Left forelimb (tissue), 1 donor: ENCODE measurements at places on chromosomes 13 and 19.

DNA sequence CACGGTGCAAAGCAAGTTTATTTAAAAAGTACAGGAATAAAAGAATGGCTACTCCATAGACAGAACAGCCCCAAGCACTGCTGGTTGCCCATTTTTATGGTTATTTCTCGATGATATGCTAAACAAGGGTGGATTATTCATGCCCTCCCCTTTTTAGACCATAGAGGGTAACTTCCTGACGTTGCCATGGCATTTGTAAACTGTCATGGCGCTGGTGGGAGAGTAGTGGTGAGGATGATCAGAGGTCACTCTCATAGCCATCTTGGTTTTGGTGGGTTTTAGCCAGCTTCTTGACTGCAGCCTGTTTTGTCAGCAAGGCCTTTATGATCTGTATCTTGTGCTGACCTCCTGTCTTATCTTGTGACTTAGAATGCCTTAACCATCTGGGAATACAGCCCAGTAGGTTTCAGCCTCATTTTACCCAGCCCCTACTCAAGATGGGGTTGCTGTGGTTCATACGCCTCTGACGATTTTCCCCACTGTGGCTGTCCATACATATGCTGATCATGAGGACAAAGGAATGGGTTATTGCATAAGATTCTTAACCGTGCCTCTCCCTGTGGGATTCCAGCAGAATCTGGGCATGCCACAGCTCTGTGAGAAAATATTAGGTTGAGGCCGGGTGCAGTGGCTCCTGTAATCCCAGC lies 36.9 kb upstream of the ZNF507 start:
- DNase-seq, result no peak

- DNase-seq, result no peak
Observed at GRCh38 chr13:39776439-39776838, 121.0 kb downstream of the COG6 start.

DNA sequence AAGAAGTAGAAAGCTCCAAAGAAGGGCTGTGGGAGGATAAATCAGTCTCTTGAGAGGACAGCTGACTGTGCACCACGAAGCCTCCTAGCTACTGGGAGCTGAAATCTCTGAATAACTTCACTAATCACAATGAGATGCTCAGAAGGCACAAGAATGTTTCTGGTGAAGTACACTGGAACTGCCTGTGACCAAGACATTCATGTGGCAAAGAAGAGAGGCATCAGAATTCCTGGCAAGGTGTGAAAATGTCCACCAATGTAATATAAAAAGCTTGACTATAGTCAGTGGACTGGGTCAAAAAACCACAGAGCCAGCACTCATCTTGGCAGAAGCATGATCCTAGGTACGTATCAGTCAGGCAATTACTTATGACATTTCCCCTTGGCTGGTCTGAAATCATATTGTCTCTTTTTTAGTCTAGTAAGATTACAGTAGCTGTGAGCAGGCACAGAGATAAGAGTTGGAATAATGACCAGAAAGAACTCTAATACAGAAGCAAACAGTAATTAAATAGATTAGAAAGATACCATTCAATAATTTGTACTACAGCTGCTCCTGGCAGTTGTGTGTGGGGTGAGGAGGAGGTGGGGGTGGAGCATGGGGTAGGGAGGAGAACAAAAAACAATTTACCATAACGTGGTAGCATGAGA lies 434.7 kb downstream of the DIAPH3 start:
- DNase-seq, result no peak

GRCh38 chr13:103250071-103250470 lies 183.9 kb upstream of the SLC10A2 start:
- DNase-seq, result no peak

DNA sequence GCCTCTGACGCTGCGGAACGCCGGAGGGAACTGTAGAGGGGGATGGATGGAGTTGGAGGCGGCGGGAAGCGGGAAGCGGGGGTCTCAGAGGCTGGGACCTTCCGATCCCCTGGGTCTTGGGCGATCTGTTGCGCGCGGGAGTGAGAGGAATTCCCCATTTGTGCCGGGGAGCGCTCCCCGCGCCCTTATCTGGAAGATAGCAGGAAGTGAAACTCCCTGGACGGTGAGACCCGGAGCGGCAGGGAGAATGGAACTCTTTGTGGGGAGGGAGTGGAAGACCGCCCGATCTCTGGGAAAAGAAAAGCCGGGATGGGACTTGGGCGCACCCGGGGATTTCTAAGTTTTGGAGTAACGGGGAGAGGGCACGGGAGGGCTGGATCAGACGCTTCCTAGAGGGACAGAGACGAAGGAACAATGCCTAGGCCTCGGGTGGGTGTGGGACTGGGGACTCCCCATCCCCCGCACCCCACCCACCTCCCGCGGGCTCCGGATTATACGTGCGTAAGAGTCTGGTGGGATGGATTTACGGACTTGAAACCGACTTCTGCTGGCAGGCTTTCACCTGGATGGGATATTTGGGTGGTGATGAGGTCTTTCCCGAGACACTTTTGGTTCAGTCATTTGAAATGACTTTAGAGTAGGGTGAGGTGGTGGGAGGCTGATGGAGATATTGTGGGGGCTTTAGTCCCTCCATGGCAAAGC lies 495 bp downstream of the LSR start:
- no peak for DNase-seq

DNA sequence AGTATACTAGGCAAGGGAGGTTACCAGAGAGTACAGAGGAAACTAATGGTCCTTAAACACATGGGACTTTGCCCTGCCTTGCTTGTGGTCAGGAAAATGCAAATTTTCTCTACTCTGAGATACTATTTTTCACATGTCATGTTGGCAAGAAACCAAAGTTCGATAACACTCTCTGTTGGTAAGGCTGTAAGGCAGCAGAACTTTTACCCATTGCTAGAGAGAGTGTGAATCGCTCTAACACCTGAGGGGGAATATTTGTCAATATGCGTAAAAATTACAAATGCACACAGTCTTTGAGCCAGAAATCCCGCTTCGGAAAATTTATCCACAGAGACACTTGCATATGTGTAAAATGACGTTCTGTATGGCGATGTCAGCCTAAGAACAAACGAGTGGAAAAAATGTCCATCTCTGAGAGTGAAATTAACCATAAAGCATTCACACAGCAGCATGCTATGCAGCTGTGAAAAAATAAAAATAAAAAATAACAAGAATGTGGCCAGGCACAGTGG lies 9.5 kb upstream of the RFX1 start:
- no peak for DNase-seq

GRCh38 chr19:2476451-2477140 lies 669 bp downstream of the GADD45B start:
- no peak for DNase-seq

GRCh38 chr13:27806744-27807387 lies 14.6 kb downstream of the GSX1 start:
- DNase-seq, result no peak

- no peak for DNase-seq
Observed at GRCh38 chr19:55173186-55173713, 6.8 kb upstream of the DNAAF3 start.

DNA sequence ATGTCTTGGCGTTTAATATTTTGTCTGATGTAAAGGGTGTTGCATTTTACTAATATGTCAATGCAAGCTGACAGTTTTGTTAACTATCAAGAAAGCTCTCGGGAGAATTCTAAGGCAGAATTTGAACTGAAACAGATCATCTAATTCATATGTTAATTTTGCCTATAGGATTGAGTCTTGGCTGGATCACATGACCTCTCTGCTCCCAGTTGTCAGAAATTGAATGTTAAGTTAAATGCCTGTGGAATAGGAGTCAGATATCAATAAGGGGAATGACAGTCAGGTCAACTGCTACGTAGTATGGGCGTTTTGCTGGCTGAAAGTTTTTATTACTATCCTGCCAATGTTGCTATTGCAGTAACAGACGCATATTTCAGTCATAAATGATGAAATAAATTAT lies 358.5 kb downstream of the MYO16 start:
- no peak for DNase-seq

GRCh38 chr13:65353951-65354350 lies 1876.2 kb downstream of the PCDH9 start:
- DNase-seq, result no peak

GRCh38 chr13:61900033-61900432 lies 484.4 kb upstream of the PCDH20 start:
- no peak for DNase-seq

DNA sequence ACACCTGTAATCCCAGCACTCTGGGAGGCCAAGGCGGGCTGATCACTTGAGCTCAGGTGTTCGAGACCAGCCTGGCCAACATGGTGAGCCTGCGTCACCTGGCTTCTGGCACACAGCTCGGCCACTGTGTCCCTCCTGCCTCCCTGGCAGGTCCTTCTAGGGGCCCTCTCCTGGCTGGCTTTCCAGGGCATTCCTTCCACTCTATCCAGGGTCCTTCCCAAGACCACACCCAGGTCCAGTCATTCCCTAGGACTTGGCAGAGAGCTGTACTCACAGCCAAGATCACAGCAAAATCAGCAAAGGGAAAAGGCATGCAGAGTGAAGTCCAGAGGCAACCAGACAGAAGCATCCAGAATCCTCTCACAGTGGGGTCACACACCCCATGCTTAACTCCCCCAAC lies 9.7 kb upstream of the HSH2D start:
- no peak for DNase-seq

GRCh38 chr13:112601371-112601770 lies 13.4 kb upstream of the TUBGCP3 start:
- no peak for DNase-seq

DNA sequence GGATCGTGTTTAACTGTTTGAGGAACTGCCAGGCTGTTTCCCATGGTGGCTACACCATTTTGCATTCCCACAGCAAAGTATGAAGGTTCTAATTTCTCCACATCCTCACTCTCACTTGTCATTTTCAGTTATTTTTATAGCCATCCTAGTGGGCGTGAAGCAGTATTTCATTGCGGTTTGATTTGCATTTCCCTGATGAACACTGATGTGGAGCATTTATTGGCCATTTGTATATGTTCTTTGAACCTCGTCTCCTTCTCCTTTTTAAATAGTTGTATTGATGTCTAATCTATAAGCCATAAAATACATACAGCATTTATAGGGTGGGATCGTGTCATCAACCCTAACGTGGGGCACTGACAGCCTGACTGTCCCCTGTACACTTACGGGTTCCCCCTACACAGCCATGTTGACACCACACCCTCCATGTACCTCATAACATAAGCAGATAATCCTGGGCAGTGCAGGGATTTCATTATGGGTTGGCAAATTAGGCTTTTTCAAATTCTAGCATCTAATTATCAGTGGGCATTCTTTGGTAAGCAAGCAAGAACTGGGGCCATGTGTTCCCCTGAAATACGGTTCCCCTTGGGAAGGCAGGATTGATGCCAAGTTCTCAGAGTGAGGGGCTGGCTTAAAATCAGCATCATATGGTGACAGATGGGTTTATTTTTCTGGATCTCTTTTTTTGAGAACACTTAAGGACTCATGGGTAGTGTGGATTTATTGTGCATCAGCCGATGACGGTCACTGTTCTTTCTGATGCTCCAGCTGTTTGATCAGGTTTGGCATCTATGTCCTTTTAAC lies 11.6 kb upstream of the ZBTB45 start:
- DNase-seq, result no peak

GRCh38 chr13:31159306-31159705 lies 2.4 kb downstream of the HSPH1 start:
- DNase-seq, result no peak

- no peak for DNase-seq
Observed at GRCh38 chr13:101098873-101099272, 317.4 kb downstream of the NALCN start.

- no peak for DNase-seq
Observed at GRCh38 chr13:113065406-113066141, 40.0 kb upstream of the F7 start.

GRCh38 chr19:14516746-14517438 lies 1.3 kb downstream of the DNAJB1 start:
- DNase-seq, result no peak

GRCh38 chr19:14603990-14604387 lies 21.1 kb downstream of the CLEC17A start:
- DNase-seq, result no peak

GRCh38 chr13:43086181-43086580 lies 62.8 kb downstream of the DNAJC15 start:
- DNase-seq, result no peak
